Activated CD8-positive, alpha-beta memory T cell treated with anti-CD3 and anti-CD28 coated beads for 1 hour (primary cell): ENCODE measurements at places on chromosomes 7 and 10.

DNA sequence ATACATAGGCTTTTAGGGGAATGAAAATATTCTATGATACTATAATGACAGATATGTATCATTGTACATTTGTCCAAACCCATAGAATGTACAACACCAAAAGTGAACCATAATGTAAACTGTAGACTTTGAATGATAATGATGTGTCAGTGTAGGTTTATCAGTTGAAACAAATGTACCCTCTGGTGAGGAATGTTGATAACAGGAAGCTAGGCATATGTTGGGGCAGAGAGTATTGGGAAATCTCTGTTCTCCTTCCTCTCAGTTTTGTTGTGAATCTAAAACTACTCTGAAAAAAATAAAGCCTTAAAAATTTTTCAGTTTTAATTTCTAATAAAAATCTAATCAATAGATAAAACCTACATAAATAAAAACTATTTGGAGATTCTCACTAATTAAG, 36.9 kb downstream of the C1GALT1 start:
- DNase-seq: no peak

DNA sequence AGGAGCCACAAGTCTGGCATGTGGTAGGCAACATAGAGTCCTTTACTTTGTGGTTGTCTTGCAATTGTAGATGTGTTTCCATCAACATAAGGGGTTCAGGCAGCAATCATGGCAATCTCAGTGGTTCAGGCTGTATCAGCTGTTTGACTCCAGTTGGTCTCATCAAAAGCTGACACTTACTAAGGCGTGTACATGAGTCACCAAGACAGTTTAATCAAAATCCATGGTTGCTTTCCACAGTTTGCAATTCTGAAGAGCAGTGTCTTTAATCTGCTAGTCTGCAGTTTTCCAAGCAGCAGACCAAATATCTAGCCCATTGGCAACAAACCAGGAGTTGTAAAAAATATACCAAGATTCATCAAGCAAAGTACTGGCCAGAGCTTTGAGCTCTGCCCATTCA, 210.2 kb downstream of the MDFIC start:
- no peak for DNase-seq

- no peak for DNase-seq
Measured at GRCh38 chr7:84194484-84195271, at the start of gene SEMA3A. Gene SEMA3A, minus strand, starts transcription at chr7:84194789. Its CDS starts 203 bp downstream, at chr7:84194586.

DNA sequence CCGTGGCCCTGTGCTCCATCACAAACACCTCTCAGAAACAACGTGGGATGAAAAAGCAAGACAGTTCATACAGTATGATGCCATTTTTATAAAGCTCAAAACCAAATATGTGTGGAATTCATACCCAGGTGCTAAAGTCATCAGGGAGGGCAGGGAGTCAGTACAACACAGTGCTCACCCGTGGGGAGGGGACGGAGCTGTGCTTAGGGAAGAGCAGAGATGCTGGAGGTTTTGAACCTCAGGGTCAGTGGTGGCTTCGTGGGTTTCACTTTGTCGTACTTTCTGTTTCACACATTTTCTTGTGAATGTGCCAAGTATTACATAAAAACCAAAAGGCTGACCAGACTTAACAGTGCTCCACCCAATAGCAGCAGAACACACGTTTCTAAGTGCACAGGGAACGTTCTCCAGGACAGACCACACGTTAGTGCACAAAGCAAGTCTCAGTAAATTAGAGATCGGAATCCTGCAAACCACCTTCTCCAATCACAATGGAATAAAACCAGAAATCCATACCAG, 21.2 kb downstream of the ZMIZ2 start:
- no peak for DNase-seq

DNA sequence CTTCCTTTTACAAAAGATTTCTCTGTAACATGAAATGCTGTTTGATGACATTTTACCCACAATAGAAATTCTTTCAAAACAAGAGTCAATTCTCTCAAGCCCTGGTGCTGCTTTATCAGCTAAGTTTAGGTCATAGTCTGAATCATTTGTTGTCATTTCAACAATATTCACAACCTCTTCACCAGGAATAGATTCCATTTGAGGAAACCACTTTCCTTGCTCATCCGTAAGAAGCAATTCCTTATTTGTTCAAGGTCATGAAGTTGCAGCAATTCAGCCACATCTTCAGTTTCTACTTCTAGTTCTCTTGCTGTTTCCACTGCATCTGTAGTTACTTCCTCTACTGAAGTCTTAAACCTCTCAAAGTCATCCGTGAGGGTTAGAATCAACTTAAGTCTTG, 315.3 kb downstream of the TYW1 start:
- DNase-seq: no peak

- no peak for DNase-seq
Measured at GRCh38 chr10:70729763-70730357, 55.3 kb downstream of the TBATA start.

GRCh38 chr7:949021-949934, 5.2 kb downstream of the ADAP1 start:
- DNase-seq: no peak

DNA sequence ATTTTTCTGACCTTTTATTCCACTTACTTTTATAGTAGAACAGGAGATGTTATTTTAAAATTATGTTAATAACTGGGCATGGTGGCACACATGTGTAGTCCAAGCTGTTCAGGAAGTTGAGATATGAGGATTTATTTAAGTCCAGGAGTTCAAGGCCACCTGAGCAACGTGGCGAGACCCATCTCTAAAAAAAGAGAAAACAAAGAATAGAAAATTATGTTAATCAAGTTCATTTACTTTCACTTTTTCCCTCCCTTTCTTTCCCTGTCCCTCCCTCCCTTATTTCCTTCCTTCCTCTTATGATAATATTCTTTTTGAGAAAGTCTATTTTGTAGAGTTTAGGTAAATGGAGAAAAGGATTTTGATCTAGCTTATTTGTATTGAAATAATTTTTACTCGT, 48.9 kb upstream of the HELLS start:
- no peak for DNase-seq

DNA sequence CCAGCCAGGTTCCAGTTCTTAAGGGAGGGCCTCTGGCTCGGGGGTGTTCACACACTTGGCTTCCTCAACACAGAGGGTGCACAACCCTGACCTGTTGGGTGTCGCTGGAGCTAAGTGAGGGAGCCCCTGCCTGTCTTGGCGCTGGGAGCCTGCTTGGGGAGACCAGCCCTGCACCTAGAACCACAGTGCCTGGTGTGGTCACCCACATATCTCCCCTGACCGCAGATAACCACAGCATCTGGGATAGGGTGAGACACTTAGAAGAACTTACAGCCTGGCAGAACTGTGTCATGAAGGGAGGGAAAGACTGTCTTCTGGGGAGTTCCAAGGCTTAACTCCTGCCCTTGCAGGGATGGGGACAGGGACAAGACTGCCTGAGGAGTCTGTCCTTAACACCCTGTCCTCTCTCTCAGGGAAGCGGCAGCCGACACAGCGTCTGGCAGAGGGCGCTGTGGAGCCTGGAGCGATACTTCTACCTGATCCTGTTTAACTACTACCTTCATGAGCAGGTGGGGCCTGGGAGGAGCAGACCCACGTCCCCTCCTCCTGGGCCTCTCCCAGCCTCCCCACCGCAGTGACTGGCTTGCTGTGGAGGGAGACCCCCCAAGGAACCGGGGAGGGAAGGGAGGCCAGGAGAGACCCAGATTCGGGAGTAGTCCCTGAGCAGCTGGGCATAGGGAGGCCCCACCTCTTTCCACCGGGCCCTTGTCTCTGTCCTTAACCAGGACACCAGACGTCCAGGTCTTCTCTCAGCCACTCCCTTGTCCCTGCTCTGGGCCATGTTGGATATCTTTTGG, 59.0 kb downstream of the PALD1 start:
- no peak for DNase-seq

- DNase-seq: no peak
Measured at GRCh38 chr7:36266683-36267082, 113.6 kb downstream of the EEPD1 start.

DNA sequence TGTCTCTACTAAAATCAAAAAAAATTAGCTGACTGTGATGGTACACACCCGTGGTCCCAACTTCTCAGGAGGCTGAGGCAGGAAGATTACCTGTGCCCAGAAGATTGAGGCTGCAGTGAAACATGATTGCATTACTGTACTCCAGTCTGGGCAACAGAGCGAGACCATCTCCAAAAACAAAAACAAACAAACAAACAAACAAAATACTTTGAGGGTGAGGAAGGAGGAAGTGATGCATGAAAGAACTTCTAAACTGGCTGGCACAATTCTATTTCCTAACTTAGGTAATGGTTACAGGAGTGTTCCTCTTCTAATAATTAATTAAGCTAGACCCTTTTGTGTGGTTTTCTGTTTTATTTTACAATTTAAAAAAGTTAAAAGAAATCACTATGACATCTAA, 15.5 kb downstream of the WAPL start:
- no peak for DNase-seq

DNA sequence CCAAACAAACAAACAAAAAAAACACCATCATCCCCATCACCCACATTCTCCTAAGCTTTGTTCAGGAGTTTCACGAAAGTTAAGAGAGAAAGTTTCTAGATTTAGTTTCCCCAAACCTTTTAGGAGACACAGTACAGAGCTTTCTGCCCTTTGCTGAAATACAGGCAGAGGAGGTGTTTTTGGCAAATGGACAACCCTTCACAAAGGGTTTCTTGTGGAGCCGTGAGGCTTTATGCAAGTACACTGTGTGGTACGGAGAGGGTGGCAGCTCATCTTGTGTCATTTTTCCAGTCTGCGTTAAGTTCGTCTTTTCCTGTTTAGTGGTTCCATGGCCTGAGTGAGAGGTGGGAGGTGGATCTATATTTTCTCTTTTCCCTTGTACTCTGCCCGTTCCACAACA, 215.5 kb upstream of the PRKCQ start:
- DNase-seq: no peak

GRCh38 chr10:49353026-49353894, 42.6 kb downstream of the DRGX start:
- no peak for DNase-seq

- no peak for DNase-seq
Measured at GRCh38 chr7:28102797-28103196, 77.8 kb downstream of the JAZF1 start.

- DNase-seq: no peak
Measured at GRCh38 chr7:78873117-78873516, 580.4 kb downstream of the MAGI2 start.

DNA sequence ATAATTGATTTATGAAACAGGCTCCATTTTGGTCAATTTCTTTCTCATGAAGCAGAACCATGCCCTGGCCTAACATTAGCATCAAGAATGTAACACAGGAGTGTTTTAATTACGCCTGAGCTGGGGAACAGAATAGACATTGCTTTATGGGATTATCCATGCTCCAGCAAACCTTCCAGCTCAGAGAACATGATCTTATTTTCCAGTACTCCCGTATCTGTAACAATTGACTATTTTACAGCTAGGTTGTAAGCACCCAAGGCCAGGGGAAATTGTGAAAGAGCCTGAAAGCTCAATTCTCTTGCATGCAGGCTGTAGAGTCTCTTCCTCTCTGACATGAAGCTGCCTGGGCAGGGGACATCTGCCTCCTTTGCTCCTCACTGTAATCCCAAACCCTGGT, 30.8 kb upstream of the CRYGN start:
- no peak for DNase-seq

DNA sequence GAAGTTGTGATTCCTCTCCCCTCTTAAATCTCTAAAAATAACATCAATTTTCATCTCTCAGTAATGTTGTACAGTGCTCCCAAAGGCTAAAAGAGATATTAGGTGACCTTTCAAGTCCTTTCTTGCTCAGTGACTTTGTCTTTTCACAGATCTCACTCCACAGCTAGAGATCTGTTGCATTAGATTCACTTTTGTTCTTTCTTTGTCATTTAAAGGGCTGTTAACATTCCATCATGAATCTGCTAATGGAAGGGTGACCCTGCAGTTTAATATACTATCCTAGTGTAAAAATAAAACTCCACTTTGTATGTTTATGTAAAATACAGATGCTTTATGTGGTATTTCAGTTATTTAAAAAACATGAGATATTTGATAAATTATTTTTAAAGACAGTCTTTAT, 30.5 kb downstream of the GNAI1 start:
- DNase-seq: no peak

GRCh38 chr10:59234816-59235429, 58.5 kb downstream of the PHYHIPL start:
- no peak for DNase-seq

- DNase-seq: no peak
Measured at GRCh38 chr7:48035967-48036478, 680 bp downstream of the C7orf57 start.

GRCh38 chr7:71716690-71717089, 584.7 kb downstream of the GALNT17 start:
- no peak for DNase-seq

DNA sequence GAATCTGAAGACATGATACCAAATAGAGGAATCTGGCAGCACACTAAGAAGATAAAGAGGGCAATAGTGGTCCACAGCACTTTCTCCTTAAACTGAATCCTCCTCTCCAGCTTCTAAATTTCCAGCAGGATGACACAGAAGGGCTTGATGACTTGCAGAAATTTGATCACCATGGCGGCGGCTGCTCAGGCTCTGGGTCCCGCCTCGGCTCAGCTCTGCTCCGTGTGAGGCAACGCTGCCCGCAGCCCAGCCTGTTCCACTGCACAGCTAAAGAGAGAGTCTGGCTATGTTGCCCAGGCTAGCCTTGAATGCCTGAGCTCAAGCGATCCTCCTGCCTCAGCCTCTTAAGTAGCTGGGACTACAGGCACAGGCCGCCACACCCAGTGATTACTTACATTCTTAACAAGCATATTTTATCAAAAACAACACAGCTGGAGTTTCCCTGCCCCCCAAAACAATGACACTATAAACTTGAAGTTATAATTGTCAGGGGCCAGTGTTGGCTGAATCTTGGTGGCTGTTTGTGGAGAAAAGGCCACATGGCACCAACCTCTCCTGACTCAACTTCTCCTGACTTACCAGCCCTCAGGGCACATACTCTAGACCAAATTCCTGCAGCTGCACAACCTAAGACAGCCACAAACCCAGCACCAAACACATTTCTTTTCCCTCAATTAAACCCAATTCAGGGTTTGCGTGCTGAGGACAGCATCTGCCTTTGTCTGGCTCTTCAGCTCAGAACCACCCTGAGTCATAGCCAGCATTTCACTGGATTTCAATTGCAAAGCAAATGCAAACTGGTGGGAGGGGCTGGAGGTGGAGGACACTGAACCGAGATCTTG, 11.6 kb upstream of the TNPO3 start:
- no peak for DNase-seq

- no peak for DNase-seq
Measured at GRCh38 chr10:5443429-5443828, 31.1 kb downstream of the NET1 start.
